ENCODE measurements at places on chromosomes 12 and 14.

- no peak for DNase-seq
These were observed 9.1 kb downstream of the B4GALNT1 start for GRCh38 chr12:57623811-57624390.

DNA sequence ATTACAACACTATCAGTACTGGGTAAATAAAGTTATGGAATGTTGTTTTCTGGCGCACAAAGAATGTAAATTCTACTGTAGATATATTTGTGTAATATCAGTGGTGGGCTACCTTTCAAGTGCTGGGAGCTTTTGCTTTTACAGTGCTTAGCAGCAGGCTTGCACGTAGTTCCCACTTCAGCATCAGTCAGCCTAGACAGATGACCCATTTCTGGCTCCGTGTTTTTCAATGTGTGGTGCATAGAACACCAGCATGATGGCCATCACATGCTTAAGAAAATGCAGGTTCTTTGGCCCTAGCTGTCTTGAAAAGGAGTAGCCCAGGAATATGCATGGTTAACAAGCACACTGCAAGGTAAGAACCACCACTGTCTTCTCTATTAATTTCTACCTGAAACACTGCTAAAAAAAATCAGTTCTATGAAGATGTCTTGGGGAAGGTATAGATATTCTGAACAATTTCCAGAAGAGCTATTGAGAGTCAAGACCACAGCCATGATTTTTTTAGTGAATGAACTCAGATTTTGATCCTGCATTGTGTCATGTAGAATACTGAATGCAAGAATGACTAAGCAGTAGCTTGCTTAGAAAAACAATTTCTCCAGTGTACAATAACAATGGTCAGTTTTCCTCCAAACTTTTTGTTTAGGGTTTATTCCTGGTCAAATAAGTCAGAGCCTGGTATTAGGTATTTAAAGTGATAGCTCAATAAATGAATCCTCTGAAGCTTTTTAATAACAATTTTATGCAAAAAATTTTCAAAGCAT lies 195.7 kb downstream of the AKAP6 start:
- DNase-seq: no peak

GRCh38 chr14:54564868-54565784 lies 1.8 kb upstream of the SAMD4A start:
- DNase-seq: peak; percentile 66

- no peak for DNase-seq
These were observed 46.7 kb downstream of the EML5 start for GRCh38 chr14:88746052-88746451.

DNA sequence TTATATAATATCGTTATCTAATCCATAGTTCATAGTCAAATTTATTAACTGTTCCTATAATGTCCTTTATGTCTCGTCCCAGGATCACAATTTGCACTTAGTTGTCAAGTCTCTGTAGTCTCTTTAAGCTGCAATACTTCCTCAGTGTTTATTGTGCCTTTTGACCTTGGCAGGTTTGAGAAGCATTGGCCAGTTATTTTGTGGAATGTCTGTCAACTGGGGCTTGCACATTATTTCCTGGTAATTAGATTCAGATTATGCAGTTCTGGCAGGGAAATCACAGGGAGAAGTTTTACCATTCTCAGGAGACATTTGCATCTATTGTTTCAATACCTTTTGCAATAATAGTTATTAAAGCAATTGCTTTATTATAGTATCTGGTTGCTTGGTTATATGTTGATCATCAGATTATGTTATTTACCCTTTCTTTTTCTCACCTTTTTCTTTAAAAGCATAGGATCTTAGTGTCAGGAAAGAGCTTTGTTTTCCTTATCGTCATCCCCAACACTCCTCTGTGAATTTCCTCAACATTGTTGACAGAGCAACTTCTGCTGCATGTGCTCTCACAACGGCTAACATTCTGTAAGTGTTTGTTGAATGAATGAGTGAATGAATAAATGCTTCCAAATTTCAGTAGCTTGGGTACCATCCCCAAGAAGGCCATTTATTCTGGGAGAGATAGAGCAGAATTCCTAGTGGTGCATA lies 3.7 kb upstream of the ART4 start:
- no peak for DNase-seq

- no peak for DNase-seq
These were observed 152.3 kb downstream of the ATXN7L3B start for GRCh38 chr12:74689929-74690328.

DNA sequence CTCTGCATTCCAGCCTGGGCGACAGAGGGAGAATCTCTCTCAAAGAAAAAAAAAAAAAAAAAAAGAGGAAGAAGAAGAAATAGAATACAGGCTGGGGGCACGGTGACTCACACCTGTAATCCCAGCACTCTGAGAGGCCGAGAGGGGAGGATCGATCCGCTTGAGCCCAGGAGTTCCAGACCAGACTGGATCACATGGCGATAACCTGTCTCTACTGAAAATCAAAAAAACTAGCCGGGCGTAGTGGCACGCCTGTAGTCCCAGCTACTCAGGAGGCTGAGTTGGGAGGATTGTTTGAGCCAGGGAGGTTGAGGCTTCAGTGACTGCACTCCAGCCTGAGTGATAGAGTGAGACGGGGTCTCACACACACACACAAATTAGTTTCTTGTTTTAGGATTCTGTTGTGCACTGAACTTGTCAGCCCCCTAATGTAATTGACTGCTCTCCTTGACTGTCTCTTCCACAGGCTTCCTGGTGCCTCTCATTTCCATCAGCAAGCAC lies 963 bp upstream of the TINF2 start:
- no peak for DNase-seq

DNA sequence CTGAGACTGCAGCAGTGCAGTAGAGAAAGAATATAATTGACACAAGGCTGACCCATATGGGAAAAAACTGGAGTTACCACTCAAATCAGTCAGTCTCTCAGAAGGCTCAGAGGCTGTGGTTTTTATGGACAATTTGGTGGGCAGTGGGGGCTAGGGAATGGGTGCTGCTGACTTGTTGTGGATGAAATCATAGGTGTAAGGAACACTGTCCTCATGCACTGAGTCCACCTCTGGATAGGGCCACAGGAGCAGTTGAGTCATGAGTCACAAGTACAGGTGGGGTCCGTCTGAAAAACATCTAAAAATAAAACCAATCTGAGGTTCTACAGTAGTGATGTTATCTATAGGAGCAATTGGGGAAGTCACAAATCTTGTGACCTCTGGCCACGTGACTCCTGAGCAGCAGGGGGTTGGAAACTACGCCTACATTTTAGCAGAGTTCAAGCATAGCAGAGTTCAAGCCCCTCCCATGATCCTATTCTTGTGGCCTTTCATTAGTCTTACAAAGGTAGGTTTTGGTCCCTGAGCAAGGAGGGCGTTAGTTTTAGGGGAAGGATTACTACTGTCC lies 18.1 kb upstream of the SGPP1 start:
- DNase-seq: peak; percentile 13

DNA sequence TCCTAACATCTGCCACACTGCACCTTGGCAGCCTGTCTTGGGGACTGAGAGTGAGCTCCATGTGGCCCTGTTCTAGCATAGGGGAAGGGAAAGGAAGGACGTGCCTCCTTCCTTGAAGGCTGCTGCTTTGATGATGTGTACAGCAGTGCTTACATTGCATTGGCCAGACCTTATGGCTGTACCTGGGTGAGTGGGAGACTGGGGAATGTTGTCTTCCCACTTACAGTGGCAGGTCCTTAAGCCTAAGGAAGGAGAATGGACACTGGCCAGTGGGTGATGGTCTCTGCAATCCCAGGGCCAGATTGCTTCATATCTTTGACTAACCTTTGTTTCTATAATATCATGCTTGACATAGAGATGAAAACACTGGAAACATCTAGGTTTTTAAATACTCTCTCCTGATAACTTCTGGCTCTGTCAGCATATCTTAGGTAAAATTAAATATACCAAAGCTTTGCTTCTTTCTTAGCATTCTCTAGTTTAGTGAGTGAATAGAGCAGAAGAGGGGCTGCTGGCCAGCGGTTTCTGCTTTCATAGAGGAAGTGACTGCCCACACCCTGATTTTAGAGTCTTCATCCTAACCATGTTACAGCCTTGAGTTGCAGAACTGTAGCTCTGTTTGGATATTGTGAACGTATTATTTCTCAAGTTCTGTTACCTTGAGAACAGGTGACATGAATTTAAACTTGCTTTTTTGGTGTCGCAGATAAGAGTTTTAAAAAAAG lies 27.2 kb downstream of the KLC1 start:
- DNase-seq: no peak

DNA sequence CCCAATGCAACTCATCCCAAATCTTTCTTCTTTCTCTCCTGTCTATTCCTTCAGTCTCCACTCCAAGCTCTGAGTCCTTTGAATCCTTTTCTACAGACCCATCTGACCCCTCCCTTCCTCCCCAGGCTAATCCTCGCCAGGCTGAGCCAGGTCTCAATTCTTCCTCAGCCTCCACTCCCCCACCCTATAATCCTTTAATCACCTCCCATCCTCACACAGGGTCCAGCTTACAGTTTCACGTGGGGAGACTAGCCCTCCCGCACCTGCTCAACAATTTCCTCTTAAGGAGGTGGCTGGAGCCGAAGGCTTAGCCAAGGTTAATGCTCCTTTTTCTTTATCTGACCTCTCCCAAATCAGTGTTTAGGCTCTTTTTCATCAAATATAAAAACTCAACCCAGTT lies 63.8 kb downstream of the MOK start:
- DNase-seq: no peak

- DNase-seq: no peak
These were observed 155.2 kb downstream of the BCL11B start for GRCh38 chr14:99116741-99117295.

DNA sequence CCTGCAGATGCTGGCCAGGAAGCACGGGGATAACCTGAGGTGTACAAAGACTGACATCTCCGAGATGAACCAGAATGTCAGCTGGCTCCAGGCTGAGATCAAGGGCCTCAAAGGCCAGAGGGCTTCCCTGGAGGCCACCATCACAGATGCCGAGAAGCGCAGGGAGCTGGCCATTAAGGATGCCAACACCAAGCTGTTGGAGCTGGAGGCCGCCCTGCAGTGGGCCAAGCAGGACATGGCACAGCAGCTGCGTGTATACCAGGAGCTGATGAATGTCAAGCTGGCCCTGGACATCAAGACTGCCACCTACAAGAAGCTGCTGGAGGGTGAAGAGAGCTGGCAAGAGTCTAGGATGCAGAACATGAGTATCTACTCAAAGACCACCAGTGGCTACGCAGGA lies 380.0 kb upstream of the USP15 start:
- DNase-seq: no peak

GRCh38 chr12:77837876-77838291 lies 7.2 kb downstream of the NAV3 start:
- DNase-seq: no peak

- DNase-seq: no peak
These were observed 62.7 kb downstream of the RCOR1 start for GRCh38 chr14:102655137-102655536.

DNA sequence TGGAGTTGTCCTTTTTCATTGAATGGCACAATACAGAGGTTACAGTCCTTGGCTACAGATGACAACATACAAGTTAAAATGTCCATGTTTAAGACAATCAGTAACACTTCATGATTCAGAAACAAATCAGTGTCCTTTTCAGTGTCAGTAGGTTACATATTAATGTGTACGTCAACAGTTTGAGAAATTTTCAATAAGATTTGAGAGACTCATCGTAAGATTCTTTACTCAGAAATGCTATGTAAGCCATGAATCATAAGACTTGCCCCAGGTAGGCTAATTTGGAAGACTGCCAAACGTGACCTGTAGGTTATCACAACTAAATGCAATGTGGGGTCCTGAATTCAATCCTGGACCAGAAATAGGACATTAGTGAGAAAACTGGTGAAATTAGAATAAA lies 3.5 kb downstream of the RDH12 start:
- no peak for DNase-seq

DNA sequence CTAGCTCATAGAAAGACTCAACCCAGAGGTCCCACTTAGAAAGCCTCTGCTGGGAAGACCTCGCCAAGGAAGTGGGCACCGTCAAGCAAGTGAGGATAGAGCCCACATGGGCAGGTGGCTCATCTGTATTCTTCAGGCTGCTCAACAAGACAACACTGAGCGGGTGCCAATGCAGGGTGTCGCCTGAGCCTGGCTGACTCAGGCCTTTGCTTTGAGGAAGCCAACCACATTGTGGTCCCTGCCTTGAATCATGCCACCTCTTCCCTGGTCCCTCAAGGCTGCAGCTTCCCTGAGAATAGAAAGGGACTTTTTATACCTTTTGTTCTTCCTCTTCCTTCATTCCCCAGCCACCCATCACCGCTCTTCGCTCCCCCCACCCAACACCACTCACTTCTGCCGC lies 2.1 kb upstream of the RNASE13 start:
- DNase-seq: no peak

DNA sequence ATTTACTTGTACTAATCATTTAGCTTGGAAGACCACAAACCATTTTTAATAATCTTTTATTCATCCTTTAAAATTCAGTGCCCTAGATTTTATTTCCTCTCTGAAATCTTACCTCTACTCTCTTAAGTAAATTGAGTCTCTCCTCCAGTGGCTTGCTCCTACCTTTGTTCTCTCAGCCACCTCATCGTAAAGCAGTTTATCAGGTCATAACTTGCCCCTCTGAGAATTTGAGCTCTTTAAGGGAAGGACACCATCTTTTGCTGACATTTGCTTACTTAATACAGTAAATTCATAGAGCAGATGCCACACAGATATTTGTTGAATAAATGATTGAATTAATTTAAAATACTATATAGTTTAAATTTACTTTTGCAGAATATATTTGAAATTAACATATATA lies 794.3 kb downstream of the C12orf50 start:
- no peak for DNase-seq

DNA sequence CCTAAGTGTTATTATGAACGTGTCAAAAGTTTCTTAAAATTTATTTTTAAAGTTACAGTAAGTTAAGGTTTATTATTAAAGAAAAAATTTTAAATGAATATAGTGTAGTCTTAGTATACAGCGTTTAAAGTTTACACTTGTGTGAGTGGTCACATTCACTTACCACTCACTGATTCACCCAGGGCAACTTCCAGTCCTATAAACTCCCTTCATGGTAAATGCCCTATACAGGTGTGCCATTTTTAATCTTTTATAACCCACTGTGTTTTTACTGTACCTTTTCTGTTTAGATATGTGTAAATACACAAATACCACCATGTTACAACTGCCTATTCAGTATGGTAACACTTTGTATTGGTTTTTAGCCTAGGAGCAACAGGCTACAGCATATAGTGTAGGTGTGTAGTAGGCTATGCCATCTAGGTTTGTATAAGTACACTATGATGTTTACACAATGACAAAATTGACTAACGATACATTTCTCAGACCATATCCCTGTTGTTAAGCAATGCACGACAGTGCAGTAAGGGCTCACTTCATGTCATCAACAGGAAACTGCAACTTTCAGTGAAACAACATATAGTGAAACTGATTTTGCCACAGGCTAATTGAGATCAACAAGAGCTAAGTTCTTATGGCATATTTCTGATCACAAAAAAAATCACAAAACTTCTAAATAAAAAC lies 112.0 kb upstream of the TMCC3 start:
- DNase-seq: no peak
